Activated CD4-positive, alpha-beta T cell treated with anti-CD3 and anti-CD28 coated beads, Interleukin-2, amount 50 U/mL, for 24 hours (primary cell): ENCODE measurements at places on chromosomes 3 and 15.

GRCh38 chr3:129621626-129622225, 15.2 kb upstream of the PLXND1 start:
- no peak for DNase-seq

GRCh38 chr15:93073465-93073952, 15.5 kb downstream of the RGMA start:
- no peak for DNase-seq

- DNase-seq = no peak
Measured at GRCh38 chr3:159787178-159787574, 201.5 kb upstream of the IL12A start.

- no peak for DNase-seq
Measured at GRCh38 chr15:100143378-100143777, 198.4 kb downstream of the ADAMTS17 start.

- no peak for DNase-seq
Measured at GRCh38 chr3:170868577-170869238, 1.3 kb downstream of the RPL22L1 start.

DNA sequence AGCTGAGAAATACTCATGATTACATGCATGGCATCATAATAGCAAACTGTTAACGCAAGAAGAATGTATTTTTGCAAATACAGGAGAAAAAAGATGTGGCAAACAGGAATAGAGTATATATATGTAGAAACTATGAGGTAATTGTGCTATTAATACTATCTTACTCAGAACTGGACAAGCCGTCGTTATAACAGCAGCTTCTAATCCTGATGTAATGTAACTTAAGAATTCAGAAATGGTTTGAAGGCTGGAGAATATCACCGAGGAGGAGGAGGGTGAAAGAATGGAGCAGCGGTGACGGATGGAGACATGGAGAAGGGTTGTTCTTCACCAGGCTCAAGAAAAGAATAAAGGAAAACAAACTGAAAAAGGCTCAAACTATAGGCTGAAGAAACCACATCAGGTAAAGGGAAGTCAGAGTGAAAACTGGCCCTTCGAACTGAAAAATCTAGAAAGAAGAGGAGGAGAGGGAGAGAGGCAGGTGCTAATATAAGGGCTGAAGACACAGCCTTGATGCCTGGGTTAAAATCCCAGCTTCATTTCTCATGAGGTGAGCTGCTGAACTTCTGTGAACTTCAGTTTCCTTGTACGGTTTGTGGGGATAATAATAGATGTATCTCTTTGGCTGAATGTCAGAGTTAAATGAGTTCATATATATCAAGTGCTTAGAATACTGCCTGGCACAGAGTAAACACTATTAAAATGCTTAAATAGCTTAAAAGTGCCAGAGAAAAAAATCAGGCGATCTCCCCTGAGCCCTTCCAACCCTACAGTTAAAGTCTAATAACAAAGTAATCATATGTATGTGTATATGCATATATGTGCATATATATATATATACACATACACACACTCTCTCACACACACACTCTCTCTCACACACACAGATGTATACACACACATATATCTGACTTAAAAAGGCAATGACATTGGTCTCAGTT, 43.9 kb downstream of the GOLIM4 start:
- DNase-seq = no peak

GRCh38 chr15:38217191-38217595, 35.4 kb upstream of the SPRED1 start:
- DNase-seq = no peak

DNA sequence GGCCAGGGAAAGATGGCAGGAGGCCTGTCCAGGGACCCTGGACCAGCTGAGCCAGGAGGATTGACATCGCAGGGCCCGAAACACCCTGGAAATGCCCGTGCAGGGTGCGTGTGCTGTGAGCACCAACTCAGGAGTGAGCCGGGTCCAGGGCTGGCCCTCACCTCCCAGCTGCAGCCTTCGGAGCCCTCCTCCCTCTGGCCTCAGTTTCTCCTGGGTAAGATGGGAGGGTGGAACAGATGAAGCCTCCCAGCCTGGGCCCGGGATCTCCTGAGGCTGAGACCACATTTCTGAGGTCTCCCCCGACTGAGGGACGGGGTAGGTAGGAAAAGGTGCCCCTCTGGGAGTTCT, 5.3 kb upstream of the CALML4 start:
- DNase-seq = no peak

GRCh38 chr15:101692801-101693598, 31.3 kb downstream of the TARS3 start:
- no peak for DNase-seq

DNA sequence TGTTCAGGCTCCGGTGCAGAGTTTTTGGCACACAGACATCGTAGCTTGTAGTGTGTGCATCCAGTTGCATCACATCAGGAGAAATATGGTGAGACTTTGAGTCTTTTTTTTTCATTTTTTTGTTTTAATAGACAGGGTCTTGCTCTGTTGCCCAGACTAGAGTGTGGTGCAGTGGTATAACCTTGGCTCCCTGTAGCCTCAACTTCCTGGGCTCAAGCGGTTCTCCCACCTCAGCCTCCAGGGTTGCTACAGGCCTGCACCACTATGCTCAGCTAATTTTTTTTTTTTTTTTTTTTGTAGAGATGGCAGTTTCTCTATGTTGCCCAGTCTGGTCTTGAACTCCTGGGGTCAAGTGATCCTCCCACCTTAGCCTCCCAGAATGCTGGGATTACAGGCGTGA, 51.1 kb upstream of the TEX264 start:
- no peak for DNase-seq
